Pancreas (tissue), 10 donors: ENCODE measurements at places on chromosomes 2 and 18. TPM values are rescaled to one million over a fixed set of nuclear protein-coding genes. Genes with fewer than 3 reads are reported as not detected.

The PSTPIP2 gene
- 3.7 TPM for total RNA-seq

GRCh38 chr2:105140240-105140568 lies 101.3 kb upstream of the GPR45 start:
- DNase-seq, result no peak

- no peak for DNase-seq
Observed at GRCh38 chr18:44238454-44238853, 442.2 kb upstream of the SETBP1 start.

GRCh38 chr2:10431797-10432196 lies 16.3 kb downstream of the ODC1 start:
- DNase-seq, result no peak

The SKOR2 gene
- not detected for total RNA-seq

- no peak for DNase-seq
Observed at GRCh38 chr2:100194951-100195350, 52.6 kb upstream of the AFF3 start.

The CD8A gene
- total RNA-seq, result 0.39 TPM

The RAB27B gene
- total RNA-seq, result 6.8 TPM

DNA sequence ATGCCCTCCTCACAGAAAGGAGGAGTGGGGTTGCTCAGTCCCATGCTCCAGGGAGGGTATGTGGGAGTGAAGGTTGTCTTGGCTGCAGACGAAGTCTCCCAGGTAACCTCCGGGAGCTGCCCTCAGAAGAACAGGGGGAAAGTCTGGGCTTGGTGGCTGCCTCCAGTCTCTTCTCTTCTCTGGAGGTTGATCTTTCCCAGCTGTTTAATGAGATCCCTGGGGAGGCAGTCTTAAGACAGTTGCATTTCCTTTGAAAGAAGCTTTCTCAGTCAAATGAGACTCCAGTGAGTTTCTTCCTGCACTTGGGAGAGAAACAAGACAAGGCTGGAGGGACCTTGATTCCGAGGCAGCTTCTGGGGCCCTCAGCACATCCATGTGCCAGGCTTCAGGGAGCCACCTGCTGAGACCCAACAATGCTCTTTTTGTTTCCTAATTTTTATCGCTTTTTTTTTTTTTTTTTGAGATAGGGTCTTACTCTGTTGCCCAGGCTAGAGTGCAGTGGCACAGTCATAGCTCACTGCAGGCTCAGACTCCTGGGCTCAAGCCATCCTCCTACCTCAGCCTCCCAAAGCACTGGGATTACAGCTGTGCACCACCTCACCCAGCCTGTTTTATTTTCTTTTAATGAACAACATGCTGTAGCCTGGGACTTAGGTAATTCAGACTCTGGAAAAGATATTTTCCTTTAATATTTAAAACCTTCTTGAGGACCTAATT lies 71.7 kb upstream of the TPO start:
- DNase-seq, result no peak

- no peak for DNase-seq
Observed at GRCh38 chr18:24326211-24326610, 71.4 kb downstream of the OSBPL1A start.

- no peak for DNase-seq
Observed at GRCh38 chr2:224333726-224334482, 68.0 kb downstream of the FAM124B start.

The THSD7B gene
- total RNA-seq, result 0.09 TPM

The ASB18 gene
- total RNA-seq, result not detected

The PARD3B gene
- total RNA-seq, result 12.2 TPM

The LHCGR gene
- not detected for total RNA-seq

- no peak for DNase-seq
Observed at GRCh38 chr2:62654423-62654791, 51.1 kb upstream of the EHBP1 start.

- no peak for DNase-seq
Observed at GRCh38 chr2:103008586-103008985, 246.8 kb downstream of the TMEM182 start.

The ADRA2B gene
- 0.50 TPM for total RNA-seq

- no peak for DNase-seq
Observed at GRCh38 chr2:213411582-213412289, 127.5 kb downstream of the SPAG16 start.

GRCh38 chr2:162591403-162592083 lies 247.0 kb downstream of the KCNH7 start:
- DNase-seq, result no peak

GRCh38 chr2:10514743-10515142 lies 66.6 kb upstream of the ODC1 start:
- no peak for DNase-seq

- no peak for DNase-seq
Observed at GRCh38 chr2:35503738-35504199, 851.8 kb upstream of the CRIM1 start.

DNA sequence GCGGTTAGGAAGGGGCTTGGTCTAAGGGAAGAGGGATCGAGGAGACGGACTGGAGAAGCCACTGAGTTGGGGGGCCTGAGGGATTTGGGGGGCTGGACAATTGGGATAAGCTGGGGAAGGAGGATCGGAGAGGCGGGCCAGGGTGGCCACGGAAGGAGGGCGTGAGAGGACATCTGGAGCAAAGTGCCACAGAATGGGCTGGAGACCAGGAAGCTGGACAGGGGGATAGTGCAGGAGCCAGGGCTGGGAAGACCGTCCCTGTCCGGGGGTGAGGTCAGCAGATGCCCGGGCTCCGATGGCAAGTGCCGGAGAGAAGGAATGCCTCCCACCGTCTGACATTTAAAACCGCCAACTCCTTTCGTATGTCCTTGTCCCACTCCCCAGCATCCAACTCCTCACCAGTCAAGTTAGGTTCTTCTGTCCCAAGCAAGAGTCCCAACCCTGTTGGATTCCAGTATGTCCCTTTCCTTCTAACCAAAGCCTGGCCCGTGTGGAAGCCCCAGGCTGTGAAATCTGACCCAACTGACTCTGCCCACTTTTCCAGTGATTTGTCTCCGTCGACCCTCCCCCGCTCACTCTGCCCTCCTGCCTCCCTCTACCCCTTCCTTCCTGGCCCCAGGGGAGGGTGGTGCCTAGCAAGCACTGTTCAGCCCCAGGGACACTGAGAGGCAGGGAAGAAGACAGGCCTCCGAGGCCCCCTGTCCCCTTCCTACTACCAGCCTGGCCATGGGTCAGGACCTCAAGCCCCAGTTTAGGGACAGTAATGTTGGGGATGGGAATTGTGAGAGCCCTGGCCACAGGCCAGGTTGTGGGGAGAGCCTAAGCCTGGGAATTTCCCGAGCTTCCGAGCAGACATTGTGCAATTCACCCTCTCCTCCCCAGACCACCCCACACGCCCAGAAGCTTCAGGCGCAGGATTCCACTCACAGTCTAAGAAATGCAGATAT lies 31.5 kb upstream of the TMBIM1 start:
- DNase-seq, result peak; percentile 68

The DYNAP gene
- not detected for total RNA-seq

DNA sequence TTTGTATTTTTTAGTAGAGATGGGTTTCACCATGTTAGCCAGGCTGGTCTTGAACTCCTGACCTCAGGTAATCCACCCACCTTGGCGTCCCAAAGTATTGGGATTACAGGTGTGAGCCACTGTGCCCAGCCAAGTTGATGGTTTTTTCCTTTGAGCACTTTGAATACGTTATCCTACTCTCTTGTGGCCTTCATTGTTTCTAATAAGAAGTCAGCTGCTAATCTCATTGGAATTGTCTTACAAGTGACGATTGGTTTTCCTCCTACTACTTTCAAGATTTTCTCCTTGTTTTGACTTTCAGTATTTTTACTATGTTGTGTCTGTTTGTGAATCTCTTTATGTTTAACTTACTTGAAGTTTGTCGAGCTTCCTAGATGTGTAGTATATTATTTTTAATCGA lies 88.5 kb downstream of the TMEM200C start:
- DNase-seq, result no peak

DNA sequence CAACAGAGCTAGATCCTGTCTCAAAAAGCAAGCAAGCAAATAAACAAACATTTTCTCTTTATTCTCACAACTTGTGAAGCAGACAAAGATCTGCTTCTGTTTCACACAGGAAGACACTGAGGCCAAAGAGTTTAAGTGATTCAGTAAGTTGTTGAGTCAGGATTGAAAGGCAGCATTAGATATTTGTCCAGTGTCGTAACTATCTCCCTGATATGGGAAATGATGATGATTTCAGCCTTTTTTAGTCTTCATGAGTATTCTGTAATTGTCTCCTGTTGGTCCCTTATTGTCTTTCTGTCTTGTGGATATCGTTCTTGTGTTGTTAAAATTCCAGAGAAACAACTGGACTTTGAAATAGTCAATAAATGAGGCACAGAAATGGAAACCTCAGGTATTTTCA lies 59.6 kb downstream of the GATA6 start:
- DNase-seq, result no peak

DNA sequence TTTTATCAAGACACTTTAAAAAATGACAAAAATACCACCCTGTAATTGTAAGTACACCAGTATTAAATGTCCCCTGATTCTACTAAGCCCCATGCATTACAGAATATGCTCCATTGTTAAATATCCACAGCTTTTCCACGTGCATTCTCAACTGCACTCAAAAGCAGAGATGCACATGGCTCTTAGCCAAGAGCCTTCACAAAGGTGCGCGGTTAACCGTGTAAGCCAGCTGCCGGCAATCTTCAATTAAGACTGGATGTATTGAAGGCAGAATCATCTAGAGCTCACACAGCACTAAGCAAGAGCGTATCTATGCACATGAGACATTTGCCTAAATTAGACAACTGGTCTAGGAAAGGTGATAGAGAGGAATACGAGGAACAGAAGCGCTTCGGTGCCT lies 278.3 kb downstream of the NAPG start:
- no peak for DNase-seq

DNA sequence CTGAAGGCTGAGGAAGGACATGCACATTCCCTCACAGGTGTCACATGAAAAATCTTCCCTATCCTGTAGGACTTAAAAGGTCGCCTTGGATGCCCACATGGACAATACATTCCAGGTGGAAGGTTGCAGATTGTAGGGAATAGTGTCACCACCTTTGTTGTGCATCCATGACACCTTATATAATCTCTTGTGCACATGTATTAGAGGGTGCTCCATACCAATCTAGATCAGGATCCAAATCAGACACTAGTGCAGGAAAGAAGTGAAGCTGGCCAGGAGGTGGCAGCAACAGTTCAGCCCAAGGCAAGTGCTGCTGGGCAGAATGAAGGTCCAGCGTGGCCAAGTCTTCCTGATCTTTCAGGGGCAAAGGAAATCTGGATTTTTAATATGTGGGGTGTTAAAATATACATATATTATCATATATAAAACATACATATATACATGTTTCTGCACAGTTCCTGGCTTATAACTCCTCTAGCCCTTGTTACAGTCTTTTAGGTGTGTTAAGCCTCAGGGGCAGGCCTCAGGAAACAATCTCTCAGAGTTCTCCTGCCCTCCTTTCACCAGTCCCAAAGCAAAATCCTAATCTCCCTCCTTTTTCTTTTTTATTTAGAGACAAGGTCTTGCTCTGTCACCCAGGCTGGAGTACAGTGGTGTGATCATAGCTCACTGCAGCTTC lies 16.6 kb downstream of the NIF3L1 start:
- peak; percentile 45 for DNase-seq

- no peak for DNase-seq
Observed at GRCh38 chr2:19900931-19901441, 797 bp downstream of the TTC32 start.

The ADGRF3 gene
- total RNA-seq, result 0.61 TPM

DNA sequence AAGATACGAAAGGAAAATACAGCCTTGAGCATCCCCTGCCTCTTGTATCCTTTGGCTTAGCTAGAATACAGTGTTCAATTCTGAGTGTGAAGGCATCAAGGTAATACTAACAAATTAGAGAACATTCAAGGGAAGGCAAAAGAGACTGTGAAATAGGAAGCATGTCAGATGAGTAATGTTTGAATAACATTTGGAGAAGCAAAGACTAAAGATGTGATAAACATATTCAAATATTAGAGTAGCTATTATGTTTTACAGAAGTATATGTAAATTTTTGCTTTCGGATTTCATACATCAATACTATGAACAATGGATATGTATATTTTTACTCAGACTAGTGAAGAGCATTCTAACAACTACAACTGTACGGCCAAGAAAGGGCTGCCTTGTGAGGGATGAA lies 161.7 kb upstream of the FN1 start:
- no peak for DNase-seq

- DNase-seq, result no peak
Observed at GRCh38 chr2:170563401-170563800, 151.7 kb upstream of the SP5 start.

DNA sequence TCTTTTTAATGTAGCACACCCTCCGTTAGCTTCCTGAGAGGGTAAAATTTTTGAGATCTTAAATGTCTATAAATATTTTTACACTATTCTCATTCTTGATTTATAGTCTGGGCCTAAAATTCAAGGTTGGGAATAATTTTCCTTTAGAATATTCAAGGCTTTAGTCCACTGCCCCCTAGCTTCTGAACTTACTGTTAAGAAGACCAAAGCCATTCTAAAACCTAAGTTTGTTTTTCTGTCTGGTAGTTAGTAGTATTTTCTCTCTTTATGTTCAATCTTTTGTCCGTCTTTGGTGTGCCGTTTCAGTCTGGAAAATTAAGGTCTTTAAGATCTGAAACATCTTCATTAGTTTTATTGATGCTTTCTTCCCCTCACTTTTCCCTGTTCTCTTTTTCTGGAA lies 14.5 kb downstream of the OSBPL6 start:
- no peak for DNase-seq

GRCh38 chr2:47404356-47404755 lies 1.4 kb downstream of the MSH2 start:
- DNase-seq, result no peak

The MFF gene
- total RNA-seq, result 46.4 TPM

GRCh38 chr2:165562233-165562632 lies 92.7 kb downstream of the CSRNP3 start:
- no peak for DNase-seq

- no peak for DNase-seq
Observed at GRCh38 chr2:165361514-165361913, 108.0 kb upstream of the CSRNP3 start.

The ATP6V1C2 gene
- 0.06 TPM for total RNA-seq

DNA sequence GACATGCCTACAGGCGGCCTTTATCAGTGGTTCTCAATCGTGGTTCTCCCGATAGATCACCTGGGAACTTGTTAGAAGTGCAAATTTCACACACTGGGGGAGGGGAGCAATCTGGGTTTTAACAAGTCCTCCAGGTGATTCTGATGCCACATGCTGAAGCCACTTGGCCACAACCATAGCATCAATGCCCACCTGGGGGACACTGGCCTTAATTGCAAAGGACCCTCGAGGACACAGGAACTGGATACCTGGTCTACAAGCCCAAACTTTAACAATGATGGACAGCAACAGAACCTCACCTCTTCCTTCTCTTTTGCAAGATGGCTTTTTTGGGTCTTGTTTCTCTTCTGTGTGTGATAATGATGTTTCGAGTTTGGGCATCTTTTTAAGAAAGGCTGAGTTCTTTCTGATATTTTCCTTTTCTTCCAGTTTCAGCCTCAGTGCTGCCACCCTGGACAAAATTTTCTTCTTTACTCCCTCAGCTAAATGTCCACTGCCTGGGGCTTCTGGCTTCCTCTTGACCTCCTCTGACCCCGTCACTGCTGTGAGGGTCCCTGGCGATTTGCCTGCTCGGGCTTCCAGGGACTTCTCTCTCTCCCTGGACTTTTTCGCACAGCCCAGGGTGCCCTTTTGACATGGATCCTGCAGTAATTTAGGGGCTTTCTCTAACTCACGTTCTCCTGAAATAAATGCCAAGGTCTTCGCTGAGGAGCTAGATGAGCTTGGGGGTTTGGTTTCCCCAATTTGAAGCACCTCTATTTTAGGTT lies 94.2 kb downstream of the ALPK2 start:
- no peak for DNase-seq

The UGT1A9 gene
- not detected for total RNA-seq
